ENCODE measurements at places on chromosomes 1 and 21.

GRCh38 chr1:104906141-104906540 lies 1156.4 kb downstream of the AMY1C start:
- ATAC-seq: no peak

DNA sequence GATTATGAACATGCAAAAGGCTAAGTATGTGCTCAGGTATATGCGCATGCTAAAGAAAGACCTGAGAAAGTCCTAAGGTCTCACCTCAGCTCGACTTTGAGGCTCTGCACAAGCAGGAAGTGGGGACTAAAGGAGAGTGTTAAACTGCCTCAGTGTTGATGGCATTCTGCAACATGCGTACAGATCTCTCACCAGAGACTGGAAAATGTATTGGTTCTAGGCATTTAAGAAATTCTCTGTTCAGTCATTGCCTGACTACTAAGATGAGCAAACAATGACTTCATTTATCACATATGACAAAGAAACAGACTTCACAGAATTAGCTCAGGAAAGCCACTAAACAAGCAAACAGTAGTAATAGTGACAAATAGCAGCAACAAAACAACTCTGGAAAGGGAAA lies 90.8 kb downstream of the USH2A start:
- no peak for ATAC-seq

- ATAC-seq: no peak
Measured at GRCh38 chr1:40841602-40842001, 20.6 kb downstream of the CITED4 start.

DNA sequence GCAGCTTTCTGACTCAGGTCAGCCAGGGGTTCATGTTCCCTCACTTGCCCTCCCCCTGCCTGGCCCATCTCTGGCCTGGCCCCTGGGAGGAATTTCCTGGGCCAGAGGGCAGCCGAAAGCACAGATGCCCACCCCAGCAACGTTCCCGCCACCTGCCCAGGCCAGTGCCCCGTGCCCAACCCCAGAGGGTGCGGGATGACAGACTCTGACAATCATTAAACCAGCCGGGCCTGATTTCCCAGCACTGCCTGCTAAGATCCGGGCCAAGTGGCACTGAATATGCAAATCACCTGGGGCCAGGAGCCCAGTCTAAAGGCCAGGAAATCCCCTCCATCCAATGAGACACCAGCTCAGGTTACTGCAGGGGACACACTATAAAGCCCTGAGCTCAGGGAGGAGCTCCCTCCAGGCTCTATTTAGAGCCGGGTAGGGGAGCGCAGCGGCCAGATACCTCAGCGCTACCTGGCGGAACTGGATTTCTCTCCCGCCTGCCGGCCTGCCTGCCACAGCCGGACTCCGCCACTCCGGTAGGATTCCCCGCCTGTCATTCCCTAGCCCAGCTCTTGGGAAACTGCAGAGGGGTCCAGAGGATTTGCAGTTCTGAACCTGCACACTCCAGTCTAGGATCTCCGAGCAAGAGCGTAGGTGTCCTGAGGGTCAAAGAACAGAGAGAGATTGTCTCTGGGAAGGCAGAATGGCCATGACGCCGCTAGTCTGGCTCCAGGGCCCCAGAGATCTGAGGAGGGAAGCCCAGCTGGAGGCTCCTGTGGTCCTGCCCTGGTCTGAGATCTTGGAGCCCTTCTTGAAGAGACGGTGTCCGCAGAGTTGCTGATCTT lies at the start of gene ELF3:
Gene ELF3 (plus strand): TSS at position 408 of the 836 bp plus-strand sequence. CDS start 550 bp downstream, outside the sequence.
- ATAC-seq: peak; percentile 71

GRCh38 chr1:8389958-8390535 lies 72.1 kb downstream of the SLC45A1 start:
- ATAC-seq: no peak

DNA sequence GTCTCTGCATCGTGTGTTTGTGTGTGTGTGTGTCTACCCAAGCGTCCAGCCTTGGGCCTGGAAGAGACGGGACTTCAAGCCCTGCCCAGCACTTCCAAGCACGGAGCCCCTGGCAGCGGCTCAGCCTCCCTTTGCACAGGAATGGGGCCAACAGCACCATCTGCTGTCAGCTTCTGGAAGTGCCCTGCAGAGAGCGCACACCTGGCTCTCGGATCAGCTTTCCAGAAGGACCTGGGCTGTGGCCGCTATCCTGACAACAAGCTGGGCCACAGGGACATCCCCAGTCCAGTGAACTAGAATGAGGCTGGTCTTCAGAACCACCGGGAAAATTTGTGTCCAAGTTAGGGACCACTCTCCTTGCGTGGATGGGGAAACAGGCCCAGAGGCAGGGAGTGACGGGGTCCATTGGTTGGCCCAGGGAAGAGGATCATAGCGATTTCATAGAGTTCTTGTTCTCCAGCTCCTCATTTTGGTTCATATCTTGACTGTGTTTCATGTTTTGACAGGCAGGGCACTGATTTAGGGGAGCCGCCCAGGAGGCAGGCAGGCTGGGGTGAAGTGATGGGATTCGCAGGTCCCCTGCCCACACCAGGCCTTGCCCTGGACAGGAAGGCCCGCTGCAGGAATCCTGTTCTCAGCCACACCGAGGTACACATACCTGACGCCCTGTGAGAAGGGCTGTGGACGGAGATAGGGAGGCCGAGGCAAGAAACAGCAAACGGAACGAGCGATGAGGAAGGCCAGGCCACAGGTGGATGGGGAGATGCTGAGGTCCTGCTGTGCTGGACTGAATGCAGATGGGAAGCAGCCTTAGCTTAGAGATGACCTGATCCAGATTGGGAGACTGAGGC lies 38.4 kb downstream of the TAS1R2 start:
- no peak for ATAC-seq

GRCh38 chr21:24590261-24590660 lies 1017.0 kb downstream of the MRPL39 start:
- no peak for ATAC-seq

DNA sequence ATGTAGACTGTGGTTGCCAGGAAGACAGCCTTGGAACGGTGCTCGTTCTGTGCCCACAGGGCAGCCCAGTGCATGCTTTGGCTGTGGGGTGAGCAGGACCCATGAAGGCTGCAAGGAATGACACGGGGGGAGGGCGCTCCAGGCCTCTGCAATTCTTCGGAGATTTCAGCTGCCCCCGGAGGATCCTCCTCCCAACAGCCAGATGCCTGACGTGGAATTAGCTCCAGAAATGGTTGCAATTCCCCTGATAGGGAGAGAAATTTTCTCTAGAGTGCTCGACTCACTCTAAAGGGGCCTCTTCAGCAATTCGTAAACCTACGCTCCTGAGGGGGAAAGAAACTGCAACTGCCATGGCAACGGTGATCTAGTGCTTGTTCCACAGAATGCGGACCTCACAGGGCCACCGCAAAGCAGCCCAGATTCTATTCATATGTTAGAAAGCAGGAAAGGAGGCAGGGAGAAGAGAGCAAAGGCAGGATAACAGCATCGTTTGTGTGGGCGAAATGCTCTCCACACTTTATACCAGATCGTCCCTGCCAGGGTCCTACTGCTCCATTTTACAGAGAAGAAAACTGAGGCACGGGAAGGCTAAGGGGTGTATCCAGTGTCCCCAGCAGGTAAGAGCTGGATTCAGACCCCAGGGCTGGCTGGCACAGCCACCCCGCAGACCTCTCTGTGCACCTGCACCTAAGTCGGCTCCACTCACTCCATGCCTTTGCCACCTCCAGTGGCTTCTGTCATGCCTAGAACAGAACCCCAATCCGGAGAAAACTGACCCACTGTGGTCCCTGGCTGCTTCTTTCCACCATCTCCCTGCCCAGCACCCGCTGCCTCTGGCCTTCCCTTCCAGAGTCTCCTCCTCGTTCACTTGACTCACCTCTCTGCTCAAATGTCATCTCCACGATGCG lies 11.9 kb upstream of the PDE9A start:
- no peak for ATAC-seq

- ATAC-seq: no peak
Measured at GRCh38 chr1:89994231-89994804, 592 bp upstream of the ZNF326 start.

Measured in stimulated activated memory B cell treated with anti-CD40 and anti-IgM and Interleukin-4, amounts not matched to agents 10 μg/mL and 1 μg/mL and 100 μg/mL, for 72 hours (primary cell).